Fibroblast of gingiva (primary cell): ENCODE measurements at places on chromosomes 3 and 15.

DNA sequence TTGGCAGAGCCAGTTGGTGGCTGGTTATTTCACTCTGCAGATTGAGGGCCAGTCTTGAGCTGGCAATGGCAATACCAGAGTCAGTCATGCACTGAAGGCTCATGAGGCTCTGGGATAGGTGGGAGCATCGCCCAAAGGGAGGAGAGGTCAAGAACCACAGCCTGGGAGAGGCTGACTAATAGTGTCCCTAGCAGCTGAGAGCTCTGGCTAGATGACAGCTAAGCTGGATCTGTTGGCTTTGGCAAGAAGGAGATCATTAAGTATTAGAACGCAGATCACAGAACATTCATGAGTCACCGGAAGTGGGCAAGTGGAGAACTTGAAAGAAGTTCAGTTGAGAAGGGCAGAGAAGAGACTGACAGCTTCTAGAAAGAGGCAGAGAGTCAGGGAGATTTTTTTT, 521.1 kb downstream of the NR2F2 start:
- DNase-seq: peak; percentile 91

DNA sequence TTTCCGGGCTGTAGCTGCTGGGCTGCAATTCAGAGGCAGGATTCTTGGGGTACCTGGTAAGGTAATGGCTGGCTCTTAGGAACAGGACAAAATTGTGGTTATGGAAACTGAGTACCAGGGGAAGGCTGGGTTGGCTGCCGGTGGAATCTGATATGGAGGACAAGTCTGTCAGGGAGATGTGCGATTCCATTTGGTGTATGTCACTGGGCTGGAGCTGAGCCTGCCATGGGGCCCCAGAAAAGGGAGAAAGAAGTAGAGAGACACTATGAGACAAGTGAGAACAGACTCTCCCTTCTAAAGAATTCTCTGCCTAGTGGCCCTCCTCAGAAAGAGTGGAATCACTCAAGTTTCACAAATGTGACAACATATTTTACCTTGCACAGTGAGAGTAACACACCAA, 368.2 kb upstream of the ROPN1 start:
- DNase-seq: no peak

GRCh38 chr15:82566690-82567089, 26.4 kb upstream of the RPS17 start:
- DNase-seq: no peak

GRCh38 chr3:57709031-57709430, 16.2 kb upstream of the DENND6A start:
- no peak for DNase-seq

DNA sequence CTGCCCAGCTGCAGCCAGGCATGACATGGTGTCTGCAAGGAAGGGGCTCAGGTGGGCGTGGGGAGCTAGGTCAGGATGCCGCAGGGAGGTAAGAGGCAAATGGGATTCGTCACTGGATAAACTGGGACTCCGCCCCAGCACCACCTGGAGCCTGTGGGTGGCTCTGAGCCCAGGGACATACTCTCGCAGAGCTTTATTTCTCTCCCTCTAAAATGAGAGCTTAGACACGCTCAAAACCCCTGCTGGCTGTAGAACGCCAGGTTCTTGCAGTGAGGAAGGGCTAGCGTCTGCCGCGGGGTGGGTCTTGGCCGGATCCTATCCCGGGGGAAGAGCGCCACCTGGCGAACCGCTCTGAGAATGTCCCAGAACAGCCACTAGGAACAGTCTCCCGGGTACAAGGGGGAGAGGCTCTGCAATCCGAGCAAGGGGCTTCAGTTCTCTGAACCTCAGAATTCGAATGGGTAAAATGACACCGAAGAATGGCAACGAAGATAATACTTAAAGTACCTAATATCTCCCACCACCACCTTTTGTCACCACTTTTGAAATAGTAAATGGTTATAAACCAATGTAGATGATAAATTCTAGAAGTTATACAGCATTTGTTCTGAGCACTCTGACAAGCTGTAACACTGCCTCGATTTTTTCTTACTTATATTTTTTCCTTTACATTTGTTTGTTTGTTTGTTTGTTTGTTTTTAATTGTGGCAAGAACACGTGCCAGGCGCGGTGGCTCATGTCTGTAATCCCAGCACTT, 53.2 kb upstream of the SRGAP3 start:
- DNase-seq: peak; percentile 57

GRCh38 chr3:133159498-133160475, 121.6 kb downstream of the TMEM108 start:
- DNase-seq: no peak

DNA sequence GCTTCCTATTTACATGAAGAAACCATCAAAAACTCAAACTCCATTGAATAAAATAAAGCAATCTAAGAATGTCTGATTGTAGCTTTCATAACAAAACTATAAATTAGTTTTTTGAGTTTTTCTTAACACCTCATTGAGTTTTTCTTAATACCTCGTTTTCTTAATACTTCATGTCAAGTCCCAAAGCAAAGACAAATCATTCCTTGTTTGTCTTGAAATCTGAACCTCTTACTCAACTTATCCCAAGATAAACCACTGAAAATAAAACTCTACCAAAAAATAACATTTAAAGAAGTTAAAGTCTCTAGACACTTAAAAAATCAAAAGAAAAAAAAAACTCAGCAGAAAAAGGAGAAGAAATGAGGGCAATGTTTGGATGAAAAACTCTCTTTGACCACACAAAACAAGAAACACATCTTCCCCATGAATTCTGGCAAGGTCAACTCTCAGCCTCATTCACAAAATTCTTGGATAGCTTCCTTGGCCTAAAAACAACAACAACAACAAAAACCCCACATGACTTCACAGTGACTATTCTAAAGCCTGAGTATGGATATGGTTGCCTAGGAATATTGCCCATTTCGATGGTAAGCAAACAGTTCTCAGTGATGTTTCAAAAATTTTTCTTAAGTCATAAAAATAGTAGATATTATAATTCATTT, 38.2 kb downstream of the TMCC1 start:
- peak; percentile 79 for DNase-seq

DNA sequence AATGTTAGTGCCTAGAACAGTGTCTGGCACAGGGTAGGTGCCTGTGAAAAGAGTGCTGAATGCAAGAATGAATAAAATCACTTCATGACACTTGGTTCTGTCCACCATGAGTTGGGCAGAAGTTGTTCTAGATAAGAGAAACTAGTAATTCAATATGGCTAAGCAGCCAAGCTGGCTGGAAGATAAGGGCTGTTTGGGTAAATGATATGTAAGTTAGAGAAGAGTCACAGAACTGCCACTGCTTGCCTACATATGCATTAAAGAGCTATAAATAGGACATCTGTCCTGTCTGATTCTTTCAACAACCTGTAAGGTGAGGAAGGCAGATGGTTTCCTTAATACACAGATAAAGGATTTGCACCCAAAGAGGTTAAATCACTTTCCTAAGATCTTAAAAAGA, 13.1 kb downstream of the MTMR10 start:
- no peak for DNase-seq

GRCh38 chr3:106365061-106365691, 496.4 kb upstream of the CBLB start:
- DNase-seq: no peak

DNA sequence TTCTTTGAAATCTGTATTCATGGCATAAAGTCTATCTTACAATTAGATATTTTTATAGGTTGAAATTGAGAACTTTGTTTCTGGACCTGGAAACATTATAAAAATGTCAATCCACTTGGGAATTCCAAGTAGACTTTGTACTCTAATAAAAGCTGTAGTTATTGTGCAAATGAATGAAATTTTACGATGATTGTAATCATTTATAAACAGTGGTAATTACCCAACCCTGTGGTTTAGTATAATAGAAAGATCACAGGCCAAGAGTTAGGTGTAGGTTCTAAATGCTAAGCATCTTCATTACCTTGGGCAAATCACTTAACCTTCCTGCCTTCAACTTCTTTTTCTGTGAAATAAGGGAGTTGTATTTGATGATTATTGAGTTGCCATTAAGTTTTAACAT, 13.2 kb upstream of the SLC7A14 start:
- DNase-seq: no peak

GRCh38 chr3:1272546-1273265, 179.9 kb downstream of the CNTN6 start:
- no peak for DNase-seq

- DNase-seq: peak; percentile 90
Observed at GRCh38 chr3:126472277-126473006, 3.2 kb downstream of the ZXDC start.

DNA sequence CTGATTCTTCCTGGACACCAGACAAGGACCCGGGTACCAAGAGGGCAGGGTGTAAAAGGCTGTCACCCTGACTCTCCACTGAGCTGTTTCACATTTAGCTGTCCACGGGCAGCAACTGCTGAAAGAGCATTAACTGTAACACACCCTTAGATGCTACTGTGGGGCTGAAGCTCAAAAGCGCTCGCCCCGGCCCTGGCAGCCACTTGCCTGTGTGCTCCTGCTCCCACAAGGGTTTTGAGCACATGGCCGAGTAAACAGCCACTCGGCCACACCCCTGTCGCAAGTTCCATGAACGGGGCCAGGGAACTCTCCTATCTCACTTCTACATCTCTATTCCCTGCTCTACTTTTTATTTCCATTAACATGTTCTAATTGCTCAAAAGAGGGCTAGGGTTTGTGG, 421.7 kb downstream of the TUSC7 start:
- DNase-seq: no peak

- DNase-seq: no peak
Observed at GRCh38 chr15:83288381-83288801, 3.9 kb upstream of the BNC1 start.

GRCh38 chr3:182180654-182181385, 469.1 kb downstream of the SOX2 start:
- DNase-seq: no peak

GRCh38 chr3:127702151-127702578, 29.4 kb downstream of the ABTB1 start:
- peak; percentile 91 for DNase-seq

GRCh38 chr3:124082343-124082742, 90.4 kb upstream of the ROPN1 start:
- no peak for DNase-seq

DNA sequence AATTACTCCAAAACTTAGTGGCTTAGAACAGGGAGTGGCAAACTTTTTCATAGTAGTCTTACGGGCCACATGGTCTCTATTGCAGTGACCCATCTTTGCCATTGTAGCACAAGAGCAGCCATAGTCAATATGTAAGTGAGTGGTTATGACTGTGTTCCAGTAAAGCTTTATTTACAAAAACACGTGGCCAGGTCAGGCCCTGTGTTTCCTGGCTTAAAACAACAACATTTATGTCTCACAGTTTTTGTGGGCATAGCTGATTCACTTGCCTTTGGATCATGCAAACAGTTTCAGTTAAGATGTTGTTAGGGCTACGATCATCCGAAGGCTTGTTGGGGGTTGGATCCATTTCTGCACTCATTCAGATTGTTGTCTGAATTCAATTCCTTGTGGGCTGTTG, 103.8 kb downstream of the CHCHD6 start:
- DNase-seq: no peak

- DNase-seq: peak; percentile 15
Observed at GRCh38 chr3:73213896-73214295, 152.4 kb downstream of the EBLN2 start.

- peak; percentile 41 for DNase-seq
Observed at GRCh38 chr15:73078722-73079121, 26.5 kb downstream of the NEO1 start.

GRCh38 chr3:143731776-143732175, 116.5 kb downstream of the SLC9A9 start:
- DNase-seq: no peak

- no peak for DNase-seq
Observed at GRCh38 chr15:60582370-60583036, 103.6 kb upstream of the ICE2 start.

- DNase-seq: no peak
Observed at GRCh38 chr3:81289676-81290075, 471.8 kb downstream of the GBE1 start.

GRCh38 chr3:106825962-106826605, 551.2 kb upstream of the CCDC54 start:
- DNase-seq: peak; percentile 77

- DNase-seq: no peak
Observed at GRCh38 chr3:58899953-58900298, 149.9 kb downstream of the CFAP20DC start.

- DNase-seq: no peak
Observed at GRCh38 chr3:54349231-54349652, 226.9 kb downstream of the CACNA2D3 start.

DNA sequence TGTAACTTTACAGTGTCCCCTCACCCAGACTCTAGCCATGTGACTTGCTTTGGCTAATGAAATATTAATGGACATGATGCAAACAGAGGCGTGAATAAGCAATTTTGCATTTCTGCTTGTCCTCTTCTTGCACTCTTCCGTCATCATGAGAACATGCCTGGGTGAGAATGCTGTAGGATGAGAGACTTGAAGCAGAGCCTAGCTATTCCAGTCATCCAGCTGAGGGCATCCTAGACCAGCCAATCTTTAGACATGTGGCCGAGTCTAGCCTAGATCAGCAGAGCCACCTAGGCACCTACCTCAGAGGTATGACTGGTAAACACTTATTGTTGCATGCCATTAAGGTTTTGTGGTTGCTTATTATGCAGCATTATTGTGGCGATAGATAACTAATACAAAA, 450.5 kb upstream of the AZI2 start:
- no peak for DNase-seq

GRCh38 chr3:139671107-139671506, 6.7 kb downstream of the NMNAT3 start:
- DNase-seq: no peak

DNA sequence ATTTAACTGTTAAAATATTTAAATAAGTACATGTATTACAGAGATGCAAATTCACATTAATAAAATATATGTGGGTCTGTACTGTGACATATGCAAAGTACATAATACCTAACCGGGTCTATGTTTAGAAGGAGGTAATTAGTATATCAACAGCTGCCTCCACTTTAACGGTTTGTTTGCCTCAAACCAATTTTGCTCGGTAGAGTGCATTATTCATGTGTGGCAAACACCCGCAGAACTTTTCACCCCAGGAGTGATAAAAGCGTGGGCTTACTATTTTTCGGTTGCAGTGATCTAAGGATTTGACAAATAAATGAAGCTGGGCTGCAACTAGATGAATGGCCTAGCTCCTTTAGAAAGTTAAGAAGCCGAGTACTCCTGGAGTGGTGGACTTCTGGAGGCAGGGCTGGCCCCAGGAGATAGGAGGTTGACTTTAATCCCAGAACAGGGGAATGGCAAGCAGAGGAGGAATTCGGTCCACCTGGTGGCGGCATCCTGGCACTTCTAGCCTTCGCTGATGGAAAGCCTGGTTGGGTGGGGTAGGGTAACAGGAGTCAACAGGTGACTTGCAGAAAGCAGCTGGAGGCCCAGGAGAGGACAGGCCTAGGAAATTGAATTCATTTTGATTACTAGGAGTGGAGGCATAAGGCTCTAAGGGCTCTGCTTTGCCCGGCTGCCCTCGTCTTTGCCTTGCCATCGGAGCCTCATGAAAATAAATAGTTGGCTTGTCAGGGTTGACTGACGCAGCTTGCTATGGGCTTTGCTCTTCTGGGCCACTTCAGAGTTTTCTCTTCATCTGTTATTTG, 2.4 kb downstream of the SLCO3A1 start:
- DNase-seq: no peak

DNA sequence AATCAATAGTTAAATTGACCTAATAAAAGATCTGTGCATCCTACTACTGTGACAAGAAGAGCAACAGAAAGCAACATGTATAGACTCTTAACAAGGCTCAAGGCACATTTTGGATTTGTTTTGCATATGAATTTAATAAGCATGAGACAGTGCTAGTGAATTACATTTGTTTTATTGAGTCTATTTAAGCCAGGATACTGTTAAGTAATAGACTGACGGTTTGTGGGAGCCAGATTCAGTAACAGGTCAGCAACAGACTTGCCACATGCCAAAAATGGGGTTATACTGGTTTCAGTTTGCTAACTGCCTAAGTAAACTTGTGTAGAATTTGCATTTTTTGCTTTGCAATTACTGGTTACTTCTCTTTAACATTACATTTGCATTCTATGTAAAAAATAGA, 54.0 kb downstream of the MBNL1 start:
- DNase-seq: peak; percentile 43
